ENCODE measurements at places on chromosomes 4 and X.

GRCh38 chr4:165873298-165874071 lies 448 bp downstream of the TLL1 start:
- DNase-seq: peak; percentile 15

GRCh38 chr4:152247271-152247975 lies 288.5 kb downstream of the FBXW7 start:
- no peak for DNase-seq

DNA sequence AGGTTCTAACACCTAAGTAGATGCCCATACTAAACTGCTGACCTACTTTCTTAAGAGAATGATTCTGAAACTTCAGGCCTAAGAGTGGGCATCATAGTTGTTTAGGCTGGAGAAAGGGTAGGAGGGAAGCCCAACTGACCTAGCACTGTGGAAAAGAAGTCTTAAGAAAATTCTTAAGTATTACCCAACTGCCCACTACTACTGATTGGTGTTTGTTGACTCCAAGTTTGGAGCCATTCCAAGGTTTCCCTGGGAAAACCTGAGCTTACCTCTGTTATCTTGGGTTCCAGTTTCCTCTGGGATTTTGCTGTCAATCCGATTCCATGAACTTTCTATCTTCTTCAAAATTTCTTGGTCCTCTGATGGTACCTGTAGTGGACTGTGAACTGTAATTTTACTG lies 23.9 kb downstream of the ANKRD17 start:
- DNase-seq: no peak

- no peak for DNase-seq
These were observed 108.3 kb downstream of the QRFPR start for GRCh38 chr4:121272526-121272925.

GRCh38 chr4:166077782-166078181 lies 204.7 kb downstream of the TLL1 start:
- DNase-seq: no peak

DNA sequence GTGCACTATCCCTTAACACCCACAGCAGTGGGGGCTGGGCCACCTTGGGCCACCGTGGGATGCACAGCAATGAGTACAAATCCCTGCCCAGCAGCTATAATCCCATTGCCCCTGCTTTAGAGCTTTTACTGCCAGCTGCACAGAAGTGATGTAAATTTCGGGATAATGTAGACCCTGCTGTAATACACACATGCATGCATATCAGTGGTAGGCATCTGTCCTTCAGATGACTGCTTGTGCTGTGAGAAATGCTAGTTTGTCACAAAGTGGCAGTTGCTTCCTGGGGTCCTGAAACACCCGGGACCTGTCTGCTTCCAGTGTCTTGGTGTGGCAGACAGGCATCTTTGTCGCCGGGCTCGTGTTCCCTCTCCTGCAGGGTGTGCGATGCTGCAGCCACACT lies 14.1 kb downstream of the NSG1 start:
- DNase-seq: no peak
